ENCODE measurements at places on chromosomes 16 and 17. TPM values are rescaled to one million over a fixed set of nuclear protein-coding genes. Genes with fewer than 3 reads are reported as not detected.

DNA sequence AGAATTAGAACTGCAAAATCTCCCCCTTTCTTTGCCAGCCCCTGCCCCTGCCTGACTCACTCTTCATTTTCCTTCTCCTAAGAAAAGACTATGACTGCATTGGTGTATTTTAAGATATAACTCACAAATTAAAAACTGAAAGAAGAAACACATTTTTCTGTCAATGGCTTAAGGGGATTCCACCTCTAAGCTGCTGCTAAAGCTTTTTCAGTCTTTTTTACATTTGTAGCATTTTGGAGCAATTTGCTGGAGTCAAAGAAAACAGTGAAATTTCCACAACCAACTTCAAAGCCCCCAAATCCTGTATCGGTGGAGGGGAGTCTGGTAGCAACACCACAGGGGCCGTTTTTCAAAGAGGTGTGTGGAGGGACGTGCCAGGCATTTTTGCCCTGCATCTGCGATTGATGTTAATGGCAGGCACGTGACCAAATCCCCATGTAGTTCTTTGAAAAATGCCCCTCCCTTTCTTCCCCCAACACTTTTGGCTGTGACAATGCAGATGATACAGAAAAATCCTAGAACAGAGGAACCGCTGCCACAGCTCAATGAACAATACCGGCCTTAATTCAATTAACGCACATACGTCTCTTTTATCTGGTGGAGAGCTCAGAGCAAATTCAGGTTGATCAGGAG, 28.5 kb downstream of the MAF start:
- H3K4me1 ChIP-seq = no peaks in the 10 kb centered on the region
- DNase-seq = no peak
- H3K36me3 ChIP-seq = no peaks in the 10 kb centered on the region

- H3K36me3 ChIP-seq = peaks cover 76% of the 10 kb centered on the region
- DNase-seq = no peak
- no peaks in the 10 kb centered on the region for H3K27me3 ChIP-seq
- no peak overlapping the region for H3K4me3 ChIP-seq
- H3K4me1 ChIP-seq = peaks cover 16% of the 10 kb centered on the region
- H3K27ac ChIP-seq = no peak overlapping the region
These were observed 2.2 kb upstream of the AOC2 start for GRCh38 chr17:42841975-42842685.

DNA sequence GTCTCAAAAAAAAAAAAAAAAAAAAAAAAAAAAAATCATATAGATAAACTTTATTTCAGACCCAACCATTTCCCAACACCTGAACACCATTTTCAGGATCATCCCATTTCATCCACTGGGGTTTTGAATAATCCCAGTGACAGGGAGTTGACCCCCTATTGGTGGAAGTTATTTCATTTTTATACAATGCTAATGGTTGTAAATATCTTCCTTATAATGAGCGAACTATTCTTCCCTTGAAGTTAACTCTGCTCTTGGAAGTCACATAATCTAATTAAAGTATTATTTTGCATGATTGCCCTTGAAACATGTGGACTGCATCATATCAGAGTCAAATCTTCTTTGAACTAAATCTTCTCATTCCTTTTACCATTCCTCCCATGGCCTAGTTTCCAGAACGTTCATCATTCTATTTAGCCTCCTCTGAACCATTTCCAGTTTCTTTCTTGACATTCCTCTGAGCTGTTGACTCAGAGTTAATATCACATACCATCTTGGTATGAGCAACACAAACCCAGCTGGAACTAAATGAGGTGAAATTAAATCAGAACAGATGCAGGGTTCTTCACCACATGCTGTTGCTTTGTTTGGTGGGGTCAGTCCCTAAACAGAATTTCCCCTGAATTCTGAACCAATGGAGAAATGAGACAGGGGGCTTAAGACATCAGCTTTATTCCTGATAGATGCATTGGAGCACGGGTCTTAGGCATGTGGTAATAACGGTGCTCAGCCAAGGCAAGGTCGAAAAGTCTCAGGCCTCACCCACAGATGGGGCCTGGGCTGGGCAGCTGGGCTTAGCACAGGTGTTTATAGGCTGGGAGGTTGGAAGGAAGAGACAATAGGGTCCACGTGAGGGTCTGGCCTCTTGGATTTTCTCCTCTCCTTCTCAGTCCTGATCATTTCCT, 8.9 kb downstream of the HSD17B2 start:
- H3K27ac ChIP-seq = no peak overlapping the region
- H3K4me3 ChIP-seq = no peak overlapping the region
- no peaks in the 10 kb centered on the region for H3K36me3 ChIP-seq
- no peaks in the 10 kb centered on the region for H3K4me1 ChIP-seq
- peaks cover 10% of the 10 kb centered on the region for H3K27me3 ChIP-seq

GRCh38 chr17:43143201-43143600, 18.0 kb upstream of the BRCA1 start:
- peaks cover 14% of the 10 kb centered on the region for H3K36me3 ChIP-seq
- H3K27me3 ChIP-seq = no peaks in the 10 kb centered on the region
- no peak overlapping the region for H3K27ac ChIP-seq
- no peak overlapping the region for H3K4me3 ChIP-seq
- no peak for DNase-seq

GRCh38 chr17:73987845-73988509, 215.5 kb upstream of the RPL38 start:
- no peak for DNase-seq
- H3K27me3 ChIP-seq = peaks cover 2% of the 10 kb centered on the region
- peaks cover 7% of the 10 kb centered on the region for H3K4me1 ChIP-seq
- H3K27ac ChIP-seq = no peak overlapping the region

DNA sequence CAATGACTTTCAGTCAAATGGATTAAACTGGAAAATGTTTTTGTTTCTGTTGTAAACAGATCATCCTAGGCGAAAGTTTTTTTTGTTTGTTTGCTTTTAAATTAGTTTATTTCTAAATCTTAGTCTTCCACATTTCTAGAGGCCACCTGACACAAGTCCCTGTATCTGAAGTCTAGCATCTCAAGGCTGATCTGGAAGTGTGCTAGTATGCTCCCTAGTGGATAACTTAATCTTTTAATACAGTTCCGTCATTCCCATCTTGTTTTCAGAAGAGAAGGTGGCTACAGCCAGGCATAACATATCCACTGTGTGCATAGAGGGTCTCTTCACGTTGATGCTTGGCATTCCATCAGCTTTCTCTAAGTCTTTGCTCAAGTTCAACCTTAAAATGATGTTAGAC, 7.6 kb downstream of the IFT20 start:
- no peak for DNase-seq
- peaks cover 41% of the 10 kb centered on the region for H3K36me3 ChIP-seq
- no peak overlapping the region for H3K27ac ChIP-seq
- H3K4me1 ChIP-seq = peaks cover 22% of the 10 kb centered on the region

The CYGB gene
- total RNA-seq = not detected

The TEN1 gene
- total RNA-seq = 11.4 TPM

- H3K4me1 ChIP-seq = no peaks in the 10 kb centered on the region
- no peaks in the 10 kb centered on the region for H3K36me3 ChIP-seq
- H3K4me3 ChIP-seq = no peak overlapping the region
- no peak for DNase-seq
- no peaks in the 10 kb centered on the region for H3K27me3 ChIP-seq
- no peak overlapping the region for H3K27ac ChIP-seq
These were observed 30.3 kb upstream of the C16orf78 start for GRCh38 chr16:49343291-49343690.

GRCh38 chr17:80236911-80237310, 16.7 kb downstream of the SLC26A11 start:
- no peak for DNase-seq
- no peaks in the 10 kb centered on the region for H3K4me1 ChIP-seq
- peaks cover 19% of the 10 kb centered on the region for H3K36me3 ChIP-seq
- H3K27ac ChIP-seq = no peak overlapping the region

The SPATA32 gene
- 0.67 TPM for total RNA-seq

- no peak overlapping the region for H3K4me3 ChIP-seq
- H3K27me3 ChIP-seq = peaks cover 2% of the 10 kb centered on the region
- no peaks in the 10 kb centered on the region for H3K36me3 ChIP-seq
- no peak overlapping the region for H3K27ac ChIP-seq
- DNase-seq = no peak
These were observed 84.9 kb upstream of the NLRP1 start for GRCh38 chr17:5669191-5669590.

DNA sequence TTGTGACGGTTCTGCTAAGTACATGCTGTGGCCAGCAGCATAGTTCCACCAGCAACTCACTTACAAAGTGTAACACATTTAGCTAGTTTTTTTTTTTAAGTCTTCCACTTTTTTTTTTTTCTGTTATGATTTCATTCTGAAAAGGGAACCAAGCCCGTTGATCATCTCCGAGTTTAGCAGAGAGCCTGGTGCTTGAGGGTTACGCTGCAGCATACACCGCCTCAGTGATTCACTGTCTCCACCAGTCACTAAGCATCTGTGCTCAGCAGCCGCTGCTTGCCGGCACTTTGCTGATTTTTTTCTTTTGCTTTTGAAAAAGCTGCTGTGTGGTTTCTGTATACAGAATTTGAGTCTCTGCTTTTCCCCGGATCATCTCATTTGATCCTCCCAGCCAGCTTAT, 194.5 kb upstream of the CDH13 start:
- DNase-seq = no peak
- no peaks in the 10 kb centered on the region for H3K4me1 ChIP-seq
- no peak overlapping the region for H3K4me3 ChIP-seq
- H3K27ac ChIP-seq = no peak overlapping the region
- H3K36me3 ChIP-seq = no peaks in the 10 kb centered on the region
- H3K27me3 ChIP-seq = no peaks in the 10 kb centered on the region

The CTRL gene
- 5.6 TPM for total RNA-seq

DNA sequence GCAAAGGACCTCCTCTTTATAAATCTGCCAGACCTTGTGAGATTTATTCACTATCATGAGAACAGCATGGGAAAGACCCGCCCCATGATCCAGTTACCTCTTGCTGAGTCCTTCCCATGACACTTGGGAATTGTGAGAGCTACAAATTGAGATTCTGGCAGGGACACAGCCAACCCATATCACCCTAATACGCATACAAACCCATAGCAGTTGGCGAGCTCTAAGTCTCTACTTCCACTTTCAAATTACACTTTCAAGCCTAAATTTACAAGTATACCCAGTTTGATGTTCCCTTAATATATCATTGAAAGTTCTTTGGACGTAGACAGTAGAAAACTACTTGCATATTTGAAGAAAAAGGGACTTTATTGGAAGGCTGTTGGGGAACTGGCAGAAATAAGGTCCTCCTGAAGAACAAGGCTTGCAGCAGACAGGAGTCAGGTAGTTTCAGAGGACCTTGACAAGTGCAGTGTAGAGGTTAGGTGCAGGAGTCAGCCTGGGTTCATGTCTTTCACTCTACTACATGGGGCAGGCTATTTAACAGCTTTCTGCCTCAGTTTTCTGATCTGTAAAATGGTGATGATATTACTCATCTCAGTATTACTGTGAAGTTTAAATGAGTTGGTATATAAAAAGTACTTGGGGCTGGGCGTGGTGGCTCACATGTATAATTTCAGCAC, 107.9 kb upstream of the EEF2KMT start:
- no peaks in the 10 kb centered on the region for H3K27me3 ChIP-seq
- no peaks in the 10 kb centered on the region for H3K4me1 ChIP-seq
- no peaks in the 10 kb centered on the region for H3K36me3 ChIP-seq
- no peak overlapping the region for H3K4me3 ChIP-seq
- H3K27ac ChIP-seq = no peak overlapping the region

GRCh38 chr16:70793851-70794502, 7.0 kb downstream of the VAC14 start:
- DNase-seq = no peak
- no peak overlapping the region for H3K4me3 ChIP-seq
- peaks cover under 1% of the 10 kb centered on the region for H3K4me1 ChIP-seq
- H3K27me3 ChIP-seq = no peaks in the 10 kb centered on the region
- no peaks in the 10 kb centered on the region for H3K36me3 ChIP-seq

GRCh38 chr17:80445726-80446110, 30.7 kb downstream of the NPTX1 start:
- H3K27me3 ChIP-seq = no peaks in the 10 kb centered on the region
- no peaks in the 10 kb centered on the region for H3K36me3 ChIP-seq
- no peaks in the 10 kb centered on the region for H3K4me1 ChIP-seq
- H3K27ac ChIP-seq = no peak overlapping the region
- no peak overlapping the region for H3K4me3 ChIP-seq

DNA sequence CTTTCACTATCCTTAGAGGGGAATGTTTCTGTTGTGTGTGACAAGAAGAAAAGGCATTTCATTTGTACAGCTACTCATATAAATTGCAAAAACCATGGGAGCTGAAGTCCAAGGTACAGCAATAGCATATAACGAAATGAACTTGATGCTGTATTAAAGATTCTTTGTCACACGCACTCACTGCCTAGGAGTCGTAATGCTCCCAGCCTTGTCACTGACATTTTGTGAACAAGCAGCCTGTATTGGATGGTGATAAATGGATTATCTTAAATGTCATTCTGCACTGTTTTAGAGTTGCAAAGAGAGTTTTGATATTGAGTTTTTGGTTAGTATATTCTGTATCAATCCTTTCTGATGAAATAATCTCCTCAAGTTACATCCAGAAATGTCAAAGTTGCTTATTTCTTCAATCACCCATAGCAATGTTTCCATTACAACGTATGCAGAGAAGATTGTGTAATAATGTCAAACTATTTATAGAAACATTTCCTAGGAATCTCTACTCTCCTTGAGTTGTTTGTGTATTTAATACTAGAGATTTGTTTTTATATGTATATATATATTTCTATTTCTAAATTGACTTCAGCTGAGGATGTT, 270.6 kb downstream of the FTO start:
- H3K36me3 ChIP-seq = no peaks in the 10 kb centered on the region
- no peaks in the 10 kb centered on the region for H3K27me3 ChIP-seq
- no peak overlapping the region for H3K27ac ChIP-seq
- no peak for DNase-seq
- no peak overlapping the region for H3K4me3 ChIP-seq
- no peaks in the 10 kb centered on the region for H3K4me1 ChIP-seq

GRCh38 chr17:26809033-26809432, 484.9 kb upstream of the WSB1 start:
- no peak overlapping the region for H3K4me3 ChIP-seq
- no peak overlapping the region for H3K27ac ChIP-seq
- no peaks in the 10 kb centered on the region for H3K4me1 ChIP-seq
- no peaks in the 10 kb centered on the region for H3K27me3 ChIP-seq
- no peaks in the 10 kb centered on the region for H3K36me3 ChIP-seq
- no peak for DNase-seq

The FA2H gene
- not detected for total RNA-seq

DNA sequence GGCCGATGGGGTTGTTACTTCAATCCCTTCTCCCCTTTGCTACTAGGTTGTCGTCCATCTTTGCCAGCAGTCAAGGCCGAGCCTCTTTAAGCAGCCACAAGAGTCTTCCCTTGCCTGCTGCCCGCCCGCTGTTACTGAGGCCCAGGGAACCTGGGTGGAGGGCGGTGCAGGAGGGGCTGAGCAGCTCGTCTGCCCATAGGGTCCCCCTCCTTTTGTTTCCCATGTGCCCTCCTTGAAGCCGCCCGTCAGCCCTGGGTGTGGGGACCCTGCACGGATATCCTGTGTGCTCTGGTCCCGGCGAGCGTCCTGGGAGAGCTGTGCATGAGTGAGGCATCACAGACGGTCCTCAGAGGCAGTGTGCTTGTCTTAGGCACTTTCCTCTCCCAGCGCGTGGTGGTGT, 37.9 kb upstream of the CAPN15 start:
- H3K27ac ChIP-seq = no peak overlapping the region
- H3K4me1 ChIP-seq = no peaks in the 10 kb centered on the region
- H3K36me3 ChIP-seq = peaks cover 6% of the 10 kb centered on the region
- DNase-seq = no peak
- H3K4me3 ChIP-seq = no peak overlapping the region

GRCh38 chr16:61891460-61891859, 144.8 kb downstream of the CDH8 start:
- no peaks in the 10 kb centered on the region for H3K36me3 ChIP-seq
- H3K27ac ChIP-seq = no peak overlapping the region
- no peaks in the 10 kb centered on the region for H3K27me3 ChIP-seq
- H3K4me3 ChIP-seq = no peak overlapping the region
- no peaks in the 10 kb centered on the region for H3K4me1 ChIP-seq
